ENCODE measurements at places on chromosomes 1 and 21.

DNA sequence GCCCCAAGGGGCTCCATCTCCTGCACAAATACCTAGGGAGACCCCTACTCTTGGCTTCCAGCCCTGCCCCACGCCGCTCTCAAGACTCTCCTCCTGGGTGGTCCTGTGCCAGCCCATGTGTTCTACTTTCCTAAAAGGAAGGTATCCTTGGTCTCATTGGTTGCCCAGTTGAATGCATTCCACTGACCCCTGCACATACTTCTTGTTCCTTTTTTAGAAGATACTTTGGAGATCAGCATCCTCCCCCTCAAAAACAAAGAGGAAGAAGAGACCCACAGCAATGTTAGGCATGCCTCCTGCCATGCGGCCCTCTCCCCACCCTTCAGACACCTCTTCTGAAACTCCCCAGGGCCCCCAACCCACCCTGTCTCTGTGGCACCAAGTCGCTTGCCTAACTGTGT, 4.1 kb downstream of the SLAMF9 start:
- DNase-seq = no peak

DNA sequence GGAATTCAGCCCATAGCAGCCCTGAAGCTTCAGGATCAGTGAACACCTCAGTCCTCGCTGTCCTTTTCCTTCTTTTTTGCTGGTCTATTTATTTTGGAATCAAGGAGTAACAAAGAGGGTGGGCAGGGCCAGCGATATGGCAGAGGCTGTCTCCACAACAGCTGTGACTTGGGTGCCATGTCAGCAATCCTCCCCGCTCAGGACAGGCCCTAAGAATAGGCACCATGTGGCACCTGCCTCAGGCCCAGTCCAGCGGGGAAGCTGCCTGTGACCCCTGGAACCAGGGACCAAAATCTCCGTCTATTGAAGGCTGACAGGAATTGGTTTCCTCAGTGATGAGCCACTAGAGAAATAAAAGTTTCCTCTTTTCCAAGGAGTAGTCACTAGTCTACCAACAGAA, 58.6 kb upstream of the TNR start:
- DNase-seq = no peak

DNA sequence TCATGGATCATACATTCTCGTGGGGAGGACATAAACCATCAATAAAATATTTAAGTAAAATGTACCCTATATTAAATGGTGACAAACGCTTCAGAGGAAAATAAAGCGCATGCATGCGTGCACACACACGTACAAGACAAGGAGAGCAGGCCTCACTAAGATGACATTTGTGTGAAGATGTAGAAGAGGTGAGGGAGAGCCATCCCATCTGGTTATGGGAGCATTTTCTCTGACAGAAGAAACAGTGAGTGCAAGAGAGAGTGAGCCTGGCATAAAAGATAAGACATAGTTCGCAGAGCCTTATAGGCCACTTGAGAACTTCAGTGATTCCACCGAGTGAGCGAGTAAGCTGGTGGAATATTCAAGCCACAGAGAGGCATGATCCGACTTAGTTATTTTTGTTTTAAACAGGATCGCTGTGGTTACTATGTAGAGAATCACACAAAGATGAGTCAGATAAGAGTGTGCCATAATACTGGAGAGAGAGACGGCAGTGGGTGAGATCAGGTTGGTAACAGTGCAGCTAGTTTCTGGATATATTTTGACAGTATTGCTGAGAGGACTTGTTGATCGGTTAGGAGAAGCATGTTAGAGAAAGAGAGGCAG, 624.2 kb downstream of the PLPP3 start:
- DNase-seq = no peak

- no peak for DNase-seq
Observed at GRCh38 chr1:4805987-4806386, 151.6 kb downstream of the AJAP1 start.

GRCh38 chr1:211734359-211734758, 58.9 kb upstream of the NEK2 start:
- DNase-seq = peak; percentile 67

DNA sequence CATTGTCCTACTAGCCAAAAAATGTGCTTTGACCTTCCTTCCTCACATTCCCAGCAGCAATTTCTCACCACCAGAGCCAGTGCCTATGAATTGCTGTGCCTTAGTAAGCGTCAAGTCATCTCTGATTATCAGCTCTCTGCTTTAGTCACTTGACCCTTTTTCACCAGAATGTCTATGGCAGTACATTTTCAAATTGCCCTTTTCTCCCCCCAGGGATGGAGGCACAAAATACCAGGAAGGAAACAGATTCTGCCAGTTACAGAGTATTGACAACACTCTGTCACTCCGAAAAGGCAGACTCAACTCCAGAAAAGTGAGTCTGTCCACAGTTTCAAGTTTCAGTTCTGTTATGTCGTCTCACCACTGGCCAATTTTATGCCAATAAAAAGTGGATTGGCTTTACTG, 167.4 kb downstream of the TNFSF18 start:
- no peak for DNase-seq

- no peak for DNase-seq
Observed at GRCh38 chr1:227769047-227769935, 34.1 kb downstream of the SNAP47 start.
